ENCODE measurements at places on chromosomes 11 and 22.
A peak's percentile ranks its signal among the peaks of the same experiment; 100 is the strongest.

DNA sequence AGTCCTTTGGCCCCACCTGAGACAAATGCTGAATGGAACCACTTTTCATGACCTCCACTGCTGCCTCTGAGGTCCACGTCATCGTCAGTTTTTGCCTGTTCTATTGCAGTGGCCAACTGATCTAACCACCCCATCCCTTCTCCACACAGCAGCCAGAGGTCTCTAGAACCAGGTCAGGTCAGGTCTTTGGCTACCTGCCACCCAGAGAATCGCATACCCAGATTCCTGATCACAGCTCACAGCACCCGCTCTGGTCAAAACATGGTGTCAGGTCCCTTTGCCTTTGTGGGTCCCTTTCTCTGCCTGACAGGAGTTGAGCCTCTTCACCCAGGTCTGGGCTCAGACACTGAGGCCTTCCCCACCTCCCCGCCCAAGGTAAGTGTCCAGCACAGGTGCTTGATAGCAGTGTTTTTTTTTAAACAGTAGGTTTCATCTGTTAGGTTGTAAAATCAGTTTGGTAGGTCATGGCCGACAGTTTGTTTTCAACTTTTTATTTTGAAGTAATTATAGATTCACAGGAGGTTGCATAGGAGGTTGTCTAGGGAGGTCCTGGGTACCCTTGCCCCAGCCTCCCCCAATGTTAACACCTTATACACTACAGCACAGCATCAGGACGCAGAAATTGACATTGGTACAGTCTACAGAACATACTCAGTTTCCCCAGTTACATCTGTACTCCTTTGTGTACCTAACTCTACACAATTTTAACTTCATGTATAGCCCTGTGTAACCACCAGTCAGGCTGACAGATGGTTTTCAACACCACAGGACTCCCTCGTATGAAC, 6.9 kb downstream of the C22orf39 start:
- DNase-seq: no peak

DNA sequence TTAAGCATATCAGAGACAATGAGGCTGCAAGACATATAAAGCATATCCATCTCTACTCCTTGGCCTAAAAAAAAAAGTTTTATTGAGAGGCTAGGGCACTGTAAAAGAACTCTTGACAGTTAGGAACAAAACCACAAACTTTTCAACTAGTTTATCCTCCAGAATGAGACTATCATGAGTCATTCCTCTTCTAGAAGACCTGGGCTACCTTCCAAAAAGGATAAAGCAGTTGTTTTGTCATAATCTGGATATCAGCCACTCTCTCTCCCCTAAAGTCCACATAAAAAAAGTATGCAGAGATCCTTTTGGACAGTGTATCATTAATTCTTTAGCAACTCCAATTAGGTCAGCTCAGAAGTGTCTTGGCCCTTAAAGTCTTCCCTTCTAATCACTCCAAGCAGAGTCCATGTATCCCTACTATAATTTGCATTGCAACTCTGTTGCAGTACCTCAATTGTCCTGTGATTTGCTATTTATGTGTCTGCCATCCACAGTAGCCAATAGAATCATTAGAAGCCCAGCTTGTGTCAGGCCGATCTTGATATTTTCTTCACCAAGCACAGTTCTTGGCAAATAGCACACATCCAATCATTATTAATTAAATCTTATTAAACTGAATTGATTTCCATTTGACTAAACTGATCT, 10.4 kb downstream of the OR51T1 start:
- no peak for DNase-seq

DNA sequence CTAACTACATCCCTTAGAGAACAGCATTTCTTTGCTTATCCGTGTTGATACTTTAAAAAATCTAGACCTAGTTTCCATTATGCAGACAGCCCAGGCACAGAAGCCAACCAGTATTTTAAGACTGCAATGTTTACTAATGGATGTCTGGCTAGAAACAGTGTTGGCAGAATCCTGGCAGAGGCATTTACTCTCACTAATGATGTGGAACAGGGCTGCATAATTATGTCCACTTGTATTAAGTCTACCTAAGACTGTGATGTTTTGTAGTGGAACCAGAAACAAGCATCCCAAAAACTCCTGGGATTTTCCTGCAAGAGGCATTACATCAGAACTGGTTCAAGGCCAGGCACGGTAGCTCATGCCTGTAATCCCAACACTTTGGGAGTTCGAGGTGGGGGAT, 50.2 kb upstream of the PICALM start:
- DNase-seq: peak; percentile 10

- no peak for DNase-seq
Measured at GRCh38 chr11:125267548-125267947, 103.0 kb downstream of the PKNOX2 start.

- no peak for DNase-seq
Measured at GRCh38 chr11:112363527-112363926, 102.9 kb upstream of the PLET1 start.

GRCh38 chr11:2444821-2445745, at the start of gene KCNQ1:
KCNQ1 (plus strand) TSS chr11:2445008; CDS start chr11:2445099, 91 bp downstream.
- DNase-seq: peak; percentile 74

DNA sequence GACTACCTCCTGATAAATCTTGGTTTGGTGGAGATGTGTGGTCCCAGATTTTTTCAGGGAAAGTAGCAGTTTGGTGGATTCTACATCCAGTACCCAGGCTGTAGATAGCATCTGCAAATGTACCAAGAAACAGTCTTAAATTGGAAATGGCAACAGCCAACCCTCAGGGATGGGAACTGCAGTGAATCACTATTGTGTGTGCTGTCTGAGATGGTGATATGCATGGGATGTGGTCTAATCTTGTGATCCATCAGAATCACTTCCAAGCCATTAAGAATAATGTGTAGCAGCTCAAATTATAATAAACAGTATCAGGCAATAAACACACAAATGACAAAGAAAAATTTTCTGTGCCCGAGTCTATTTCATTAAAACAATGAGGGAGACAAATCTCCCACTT, 3.4 kb downstream of the OLFML1 start:
- DNase-seq: no peak

DNA sequence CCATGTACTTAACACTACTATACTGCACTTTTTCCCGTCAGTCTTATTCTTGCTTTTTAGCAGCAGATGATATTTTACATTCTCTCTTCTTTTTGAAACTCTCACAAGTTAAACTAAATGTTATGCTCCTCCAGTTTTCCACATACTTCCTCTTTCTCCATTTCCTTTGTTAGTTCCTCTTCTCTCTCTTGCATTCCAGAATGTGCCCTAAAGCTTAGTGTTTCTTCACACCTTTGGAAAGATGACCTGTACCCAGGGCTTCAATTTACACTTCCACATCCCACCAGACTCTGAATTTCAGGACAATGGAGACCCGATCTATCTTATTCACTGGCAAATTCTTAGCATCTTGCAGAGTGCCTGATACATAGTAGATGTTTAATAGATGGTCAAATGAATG, 51.8 kb downstream of the APIP start:
- no peak for DNase-seq

Measured in NCI-H345 (cell line).